GM23338 (cell line): ENCODE measurements at places on chromosomes 6 and 20. TPM values are rescaled to one million over a fixed set of nuclear protein-coding genes. Genes with fewer than 3 reads are reported as not detected.

BPI gene
- total RNA-seq: not detected in 2 replicates

CNR1 gene
- 2.6 and 2.8 TPM in 2 replicates for total RNA-seq

SEMG1 gene
- total RNA-seq: 3.3 and 4.0 TPM in 2 replicates

- H3K4me1 ChIP-seq: no peaks in the 10 kb centered on the region
- H3K27me3 ChIP-seq: no peaks in the 10 kb centered on the region
- DNase-seq: no peak
- H3K27ac ChIP-seq: no peak overlapping the region
- H3K36me3 ChIP-seq: no peaks in the 10 kb centered on the region
- H3K4me3 ChIP-seq: no peak overlapping the region
Observed at GRCh38 chr20:63782521-63782971, 43.0 kb downstream of the SLC2A4RG start.

GRCh38 chr6:76681781-76682180 is 609.3 kb upstream of the IMPG1 start:
- H3K4me1 ChIP-seq: peaks cover 20% of the 10 kb centered on the region
- no peak for DNase-seq
- H3K36me3 ChIP-seq: no peaks in the 10 kb centered on the region
- no peak overlapping the region for H3K27ac ChIP-seq

TMEM63B gene
- total RNA-seq: 30.2 and 36.0 TPM in 2 replicates

GRCh38 chr6:135581211-135581610 is 83.7 kb upstream of the AHI1 start:
- peak overlapping the region; percentile 15; the same call in 1 of the 2 replicates for H3K27ac ChIP-seq
- no peak overlapping the region for H3K4me3 ChIP-seq

SLC32A1 gene
- total RNA-seq: 0.08 and 0.87 TPM in 2 replicates

RNF39 gene
- total RNA-seq: 0.85 and 0.94 TPM in 2 replicates

- no peaks in the 10 kb centered on the region for H3K36me3 ChIP-seq
- DNase-seq: no peak
- H3K27ac ChIP-seq: no peak overlapping the region
- H3K4me1 ChIP-seq: peaks cover 26% of the 10 kb centered on the region; the same call in 1 of the 2 replicates
Observed at GRCh38 chr20:2696646-2697045, 4.1 kb downstream of the EBF4 start.

LHFPL5 gene
- total RNA-seq: not detected in 2 replicates

DNA sequence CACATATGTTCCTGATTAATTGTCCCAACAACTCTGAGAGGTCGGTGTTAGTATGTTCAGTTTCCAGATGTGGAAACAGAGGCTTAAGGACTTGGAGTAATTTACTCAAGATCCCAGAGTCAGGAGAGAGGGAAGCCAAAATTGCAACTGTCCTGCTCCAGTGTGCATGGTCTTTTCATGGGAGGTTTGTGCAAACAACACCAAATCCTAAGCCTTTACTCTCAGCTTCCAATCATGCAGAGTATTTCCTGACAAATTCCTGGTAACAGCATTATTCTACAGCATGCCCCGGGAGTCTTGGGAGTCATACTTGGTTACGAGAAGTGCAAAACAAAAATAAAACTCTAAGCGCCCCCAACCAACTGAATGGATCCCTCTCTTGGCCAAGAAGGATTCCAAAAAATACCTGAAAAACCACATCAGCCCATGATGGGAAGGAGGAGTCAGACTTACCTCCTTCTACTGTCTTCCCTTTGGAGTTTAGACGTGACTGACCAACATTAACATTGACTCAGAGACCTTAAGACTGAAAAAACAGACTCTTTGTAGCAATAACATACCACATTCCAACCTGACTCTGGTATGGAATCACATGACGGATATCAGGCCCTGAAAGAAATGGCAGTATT is 30.8 kb upstream of the PPP1R3G start:
- no peak overlapping the region for H3K27ac ChIP-seq
- H3K36me3 ChIP-seq: no peaks in the 10 kb centered on the region
- DNase-seq: no peak
- H3K4me3 ChIP-seq: no peak overlapping the region

- no peaks in the 10 kb centered on the region for H3K27me3 ChIP-seq
- H3K4me3 ChIP-seq: no peak overlapping the region
- H3K36me3 ChIP-seq: no peaks in the 10 kb centered on the region
- peaks cover 6% of the 10 kb centered on the region for H3K4me1 ChIP-seq
Observed at GRCh38 chr6:142271476-142271875, 30.3 kb upstream of the ADGRG6 start.
